ENCODE measurements at places on chromosomes 3 and 15. TPM values are rescaled to one million over a fixed set of nuclear protein-coding genes. Genes with fewer than 3 reads are reported as not detected.

The GASK1A gene
- 6.2 TPM for polyA plus RNA-seq

DNA sequence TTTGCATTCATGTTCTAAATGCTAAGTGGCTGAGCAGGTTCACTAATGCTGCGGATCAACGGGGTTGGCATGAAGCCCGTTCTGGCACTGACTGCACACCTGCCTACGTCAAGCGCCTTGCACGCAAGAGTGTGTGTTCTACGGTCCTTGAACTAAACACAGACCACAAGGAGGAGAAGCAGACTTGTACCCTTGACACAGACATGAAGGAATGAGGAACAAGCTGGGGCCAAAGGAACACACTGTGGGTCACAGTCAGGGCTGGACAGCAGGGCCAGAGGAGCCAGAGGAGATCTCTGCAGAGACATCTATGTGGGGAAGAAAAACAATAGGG lies 48.0 kb upstream of the LDHAL6B start:
- H3K27ac ChIP-seq, result no peak overlapping the region
- H3K4me1 ChIP-seq, result no peaks in the 10 kb centered on the region
- H3K27me3 ChIP-seq, result no peaks in the 10 kb centered on the region
- no peaks in the 10 kb centered on the region for H3K36me3 ChIP-seq
- H3K4me3 ChIP-seq, result no peak overlapping the region

- no peak for DNase-seq
- H3K27me3 ChIP-seq, result no peaks in the 10 kb centered on the region
- H3K4me3 ChIP-seq, result no peak overlapping the region
- no peaks in the 10 kb centered on the region for H3K4me1 ChIP-seq
- H3K27ac ChIP-seq, result no peak overlapping the region
Measured at GRCh38 chr3:194287977-194288706, 63.0 kb downstream of the CPN2 start.

DNA sequence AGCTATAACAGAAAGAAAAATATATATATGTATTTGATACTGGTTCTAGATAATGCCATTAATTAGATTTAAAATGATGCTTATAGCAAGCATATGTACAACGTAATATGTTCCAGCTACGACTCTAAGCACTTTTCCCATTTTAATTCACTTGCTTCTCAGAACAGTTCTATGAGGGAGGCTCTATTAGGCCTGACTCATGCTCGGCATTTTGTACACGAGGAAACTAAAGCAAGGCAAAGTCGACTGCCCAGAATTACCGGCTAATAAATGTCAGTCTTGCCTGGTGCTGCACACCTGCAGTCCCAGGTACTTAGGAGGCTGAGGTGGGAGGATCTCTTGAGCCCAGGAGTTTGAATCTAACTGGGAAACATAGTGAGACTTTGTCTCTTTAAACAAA lies 106.0 kb downstream of the PTPRG start:
- H3K4me1 ChIP-seq, result peaks cover 7% of the 10 kb centered on the region
- H3K36me3 ChIP-seq, result no peaks in the 10 kb centered on the region
- no peaks in the 10 kb centered on the region for H3K27me3 ChIP-seq
- no peak overlapping the region for H3K27ac ChIP-seq
- H3K4me3 ChIP-seq, result no peak overlapping the region
- no peak for DNase-seq

- DNase-seq, result no peak
- no peaks in the 10 kb centered on the region for H3K4me1 ChIP-seq
Measured at GRCh38 chr15:41849861-41850260, 11.2 kb downstream of the PLA2G4B start.
